ENCODE measurements at places on chromosomes 4 and X.

GRCh38 chrX:104330966-104331365 lies 76.2 kb upstream of the ESX1 start:
- DNase-seq, result no peak

DNA sequence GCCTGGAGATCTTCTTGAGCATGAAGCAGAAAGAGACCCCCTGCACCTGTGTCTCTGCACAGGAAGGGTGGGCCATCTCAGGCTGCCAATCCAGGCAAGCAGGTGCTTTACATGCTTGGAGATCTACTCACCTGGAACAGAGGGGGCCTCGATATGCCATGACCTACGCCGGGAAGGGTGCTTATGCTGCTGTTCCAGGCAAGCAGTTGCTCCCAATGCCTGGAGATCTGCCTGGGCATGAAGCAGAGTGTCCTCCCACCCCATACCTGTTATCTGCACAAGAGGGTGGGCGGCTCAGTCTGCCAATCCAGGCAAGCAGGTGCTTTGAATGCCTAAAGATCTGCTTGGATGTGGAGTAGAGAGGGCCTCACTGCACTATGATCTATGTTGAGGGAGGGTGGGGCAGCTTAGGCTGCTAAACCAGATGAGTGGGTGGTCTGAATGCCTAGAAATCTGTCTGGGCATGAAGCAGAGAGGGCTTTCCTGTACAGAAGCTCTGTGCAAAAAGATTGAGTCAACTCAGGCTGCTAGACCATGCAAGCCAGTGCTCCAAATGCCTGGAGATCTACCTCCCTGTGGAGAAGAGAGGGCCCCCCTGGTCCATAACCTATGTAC lies 104.5 kb upstream of the QRFPR start:
- DNase-seq, result no peak

- DNase-seq, result no peak
Measured at GRCh38 chr4:139329665-139330200, 27.5 kb upstream of the NDUFC1 start.

- no peak for DNase-seq
Measured at GRCh38 chrX:125289209-125289608, 30.5 kb upstream of the TEX13C start.

- no peak for DNase-seq
Measured at GRCh38 chr4:6322761-6323566, 53.3 kb downstream of the WFS1 start.

GRCh38 chrX:54495814-54496516 lies at the start of gene FGD1:
TSS of gene FGD1 (minus strand) at chrX:54496234. CDS start at chrX:54495432, 802 bp downstream.
- peak; percentile 54 for DNase-seq

DNA sequence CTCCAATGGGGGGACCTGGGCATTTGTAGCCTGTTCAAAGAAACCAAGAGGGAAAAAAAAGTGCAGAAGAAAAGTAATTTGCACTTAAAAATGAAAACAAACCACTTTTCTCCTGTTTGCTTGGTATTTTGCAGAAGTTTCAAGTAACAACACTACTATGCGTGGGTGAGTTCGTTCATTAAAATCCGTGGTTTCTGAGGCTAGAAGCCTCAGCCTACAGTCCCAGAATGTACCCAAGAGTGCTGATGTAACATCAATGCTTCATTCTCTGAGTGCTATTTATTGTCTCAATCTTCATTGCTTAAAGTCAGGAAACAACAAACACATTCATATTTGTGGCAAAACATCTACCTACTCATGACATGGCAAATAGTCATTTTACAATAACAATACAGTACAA lies 29.2 kb downstream of the LGI2 start:
- no peak for DNase-seq

- DNase-seq, result no peak
Measured at GRCh38 chr4:107757283-107757682, 37.2 kb upstream of the PAPSS1 start.

- DNase-seq, result no peak
Measured at GRCh38 chrX:68454476-68455150, 21.3 kb upstream of the OPHN1 start.

DNA sequence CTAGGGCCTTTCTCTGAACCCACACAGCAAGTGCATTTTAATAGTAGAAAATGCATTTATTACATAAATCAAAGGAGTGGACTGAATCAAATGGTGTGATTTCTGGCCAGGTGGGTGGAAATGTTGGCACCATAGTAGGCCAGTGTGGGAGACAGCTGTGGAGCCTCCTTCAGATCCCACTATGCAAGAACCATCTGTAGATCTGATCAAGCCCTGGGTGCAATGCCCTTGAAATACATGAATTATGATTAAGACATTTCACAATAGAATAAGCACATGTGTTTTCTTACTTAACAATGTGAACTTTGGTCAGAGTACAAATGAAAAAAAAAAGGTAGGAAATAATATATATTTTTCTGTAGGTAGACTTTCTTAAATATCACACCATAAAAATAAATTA lies 204.3 kb downstream of the PCDH7 start:
- DNase-seq, result no peak

GRCh38 chr4:177251237-177251636 lies 58.4 kb upstream of the NEIL3 start:
- DNase-seq, result no peak

DNA sequence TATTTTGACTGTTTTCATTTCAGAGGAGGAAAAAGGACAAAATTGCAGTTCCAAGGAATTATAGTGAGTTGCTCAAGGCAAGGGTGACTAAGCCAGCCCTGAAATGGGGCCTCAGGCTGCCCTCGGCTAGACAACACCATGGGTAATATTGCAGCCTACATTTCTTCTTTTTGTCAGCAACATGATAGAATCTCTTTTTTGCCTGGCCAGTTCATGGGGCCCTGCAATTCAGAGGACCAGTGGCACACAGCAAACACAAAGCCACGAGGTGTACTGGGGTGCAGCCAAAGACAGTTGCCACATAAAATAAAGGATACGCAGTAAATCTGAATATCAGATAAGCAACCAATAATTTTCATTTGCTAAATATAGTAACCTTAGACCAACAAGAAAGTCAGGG lies 41.8 kb downstream of the RBM47 start:
- no peak for DNase-seq

DNA sequence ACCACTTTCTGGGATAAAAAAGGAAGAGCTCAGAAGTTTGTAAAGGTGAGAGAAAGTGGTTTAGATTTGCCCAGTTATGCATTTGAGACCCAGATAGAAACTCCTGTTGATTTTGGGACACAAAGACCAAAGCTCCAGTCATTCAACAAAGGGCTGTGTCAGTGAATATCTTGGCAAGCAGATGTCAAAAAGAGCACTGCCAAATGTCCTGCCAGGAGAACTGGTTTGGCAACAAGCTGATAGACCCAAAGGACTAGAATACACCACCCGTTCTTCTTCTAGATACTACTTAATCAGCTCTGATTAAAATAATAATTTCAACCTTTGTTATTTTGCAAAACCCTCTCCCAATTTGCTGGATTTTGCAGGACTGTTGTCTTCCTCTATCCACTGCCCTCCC lies 121.4 kb downstream of the NHS start:
- DNase-seq, result no peak

DNA sequence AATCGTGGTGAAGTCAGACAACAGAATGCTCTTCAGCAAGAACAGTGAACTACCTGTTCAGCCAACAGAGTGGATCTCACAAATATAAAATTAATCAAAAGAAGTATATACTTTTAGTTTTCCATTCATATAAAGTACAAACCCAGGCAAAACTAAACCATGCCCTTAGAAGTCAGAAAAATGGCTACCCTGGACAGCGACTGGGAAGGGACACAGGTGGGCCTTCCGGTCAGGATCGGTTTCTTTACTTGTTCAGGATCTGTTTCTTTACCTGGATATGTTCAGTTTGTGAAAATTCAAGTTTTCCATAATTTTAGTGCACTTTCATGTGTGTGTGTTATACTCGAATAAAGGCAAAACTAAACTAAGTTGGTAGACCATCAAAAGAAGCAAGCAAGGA lies 12.4 kb upstream of the GPR173 start:
- no peak for DNase-seq

DNA sequence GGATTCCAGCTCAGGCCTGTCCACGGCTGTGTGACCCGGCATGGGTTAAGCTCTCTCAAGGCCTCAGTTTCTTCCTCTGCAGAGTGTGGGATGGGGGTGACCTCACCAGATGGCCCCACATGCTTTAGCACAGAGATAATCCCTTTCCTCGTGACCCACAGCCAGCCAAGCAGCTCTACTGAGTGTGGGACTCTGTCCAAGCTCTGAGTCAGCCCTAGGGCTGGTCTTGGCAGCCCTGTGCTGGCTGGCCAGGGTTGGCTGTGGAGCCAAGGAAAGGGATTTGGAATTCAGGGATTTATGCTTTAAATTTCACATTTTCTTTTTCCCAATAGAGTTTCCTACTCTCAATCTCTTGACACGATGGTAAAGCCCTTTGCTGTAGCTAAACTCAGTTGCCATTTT lies 19.7 kb upstream of the SPON2 start:
- no peak for DNase-seq

GRCh38 chr4:15366721-15367120 lies 61.1 kb upstream of the C1QTNF7 start:
- DNase-seq, result no peak

DNA sequence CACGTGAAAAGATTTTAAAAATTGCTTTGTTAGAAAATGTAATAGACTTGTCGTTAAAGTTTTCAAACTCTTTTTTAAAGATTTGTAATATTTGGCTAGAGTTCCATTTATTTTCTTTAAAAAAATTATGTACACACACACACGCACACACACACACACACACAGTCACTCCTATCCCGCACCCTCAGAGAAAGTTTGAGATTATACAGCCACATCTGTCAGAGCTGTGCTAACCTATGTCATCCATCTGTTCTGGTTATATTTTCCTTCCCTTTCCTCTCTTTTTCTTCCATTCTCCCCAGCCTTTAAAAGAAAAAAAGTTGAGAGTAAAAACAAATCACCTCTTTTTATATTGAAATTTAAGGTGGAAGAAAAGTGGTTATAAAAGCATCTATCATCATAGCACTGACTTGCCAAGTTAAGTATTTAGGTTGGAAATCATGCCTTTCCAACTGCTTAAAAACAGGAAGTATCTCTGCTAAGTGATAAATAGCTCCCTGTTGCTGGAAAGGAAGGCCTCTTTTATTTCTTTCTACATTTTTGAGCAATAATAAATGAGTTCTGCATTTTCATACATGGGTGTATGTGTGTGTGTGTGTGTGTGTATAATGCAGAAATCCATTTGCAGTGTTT lies 163.3 kb upstream of the SPRY1 start:
- DNase-seq, result no peak

DNA sequence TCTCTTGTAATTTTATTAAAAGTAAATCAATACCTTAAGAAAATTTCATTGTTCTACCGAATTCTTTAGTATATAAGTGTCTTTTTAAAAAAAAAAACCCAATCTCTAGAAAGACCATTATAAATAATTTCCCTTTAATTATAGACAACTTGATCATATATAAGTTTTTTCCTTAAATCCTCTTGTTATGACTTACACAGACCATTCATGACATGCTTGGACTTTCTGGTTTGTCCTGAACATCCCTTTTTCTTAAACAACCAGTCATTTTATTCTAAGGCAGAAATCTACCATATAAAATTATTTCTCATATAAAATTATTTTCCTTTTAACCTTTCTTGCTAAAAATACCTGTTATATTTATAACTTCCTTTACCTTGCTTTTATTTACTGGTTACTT lies 15.4 kb upstream of the FHDC1 start:
- no peak for DNase-seq

GRCh38 chr4:8647094-8647570 lies 54.6 kb downstream of the CPZ start:
- no peak for DNase-seq

- DNase-seq, result no peak
Measured at GRCh38 chrX:145715641-145716138, 101.9 kb upstream of the SLITRK2 start.

- peak; percentile 19 for DNase-seq
Measured at GRCh38 chr4:6986072-6986780, 56.9 kb upstream of the TADA2B start.

DNA sequence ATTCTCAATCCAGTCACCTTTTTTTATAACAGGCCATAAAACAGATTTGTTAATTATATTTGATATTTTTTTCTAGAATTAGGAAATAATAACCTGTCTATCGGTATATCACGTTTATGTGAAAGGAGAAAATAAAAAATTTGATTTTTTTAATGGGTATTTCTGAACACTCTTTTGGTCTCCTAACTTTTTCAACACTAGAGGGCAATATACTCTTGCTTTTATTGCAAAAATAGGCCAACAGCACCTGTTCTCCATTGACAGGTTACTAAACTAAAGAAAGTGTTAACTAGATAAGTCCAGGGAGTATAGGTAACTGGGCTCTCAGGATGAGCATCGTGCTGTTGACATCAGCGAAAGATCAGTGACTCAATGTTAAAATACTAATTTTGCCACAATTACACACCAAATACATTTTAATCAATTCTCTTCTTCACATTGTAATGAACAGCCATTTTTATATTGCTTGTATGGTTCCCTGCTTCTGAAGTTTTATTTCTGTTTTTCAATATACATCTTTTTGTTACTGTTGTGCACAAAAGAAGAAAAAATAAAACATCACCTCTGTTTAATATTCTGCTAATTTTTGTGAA lies 22.8 kb downstream of the NDST4 start:
- DNase-seq, result no peak

DNA sequence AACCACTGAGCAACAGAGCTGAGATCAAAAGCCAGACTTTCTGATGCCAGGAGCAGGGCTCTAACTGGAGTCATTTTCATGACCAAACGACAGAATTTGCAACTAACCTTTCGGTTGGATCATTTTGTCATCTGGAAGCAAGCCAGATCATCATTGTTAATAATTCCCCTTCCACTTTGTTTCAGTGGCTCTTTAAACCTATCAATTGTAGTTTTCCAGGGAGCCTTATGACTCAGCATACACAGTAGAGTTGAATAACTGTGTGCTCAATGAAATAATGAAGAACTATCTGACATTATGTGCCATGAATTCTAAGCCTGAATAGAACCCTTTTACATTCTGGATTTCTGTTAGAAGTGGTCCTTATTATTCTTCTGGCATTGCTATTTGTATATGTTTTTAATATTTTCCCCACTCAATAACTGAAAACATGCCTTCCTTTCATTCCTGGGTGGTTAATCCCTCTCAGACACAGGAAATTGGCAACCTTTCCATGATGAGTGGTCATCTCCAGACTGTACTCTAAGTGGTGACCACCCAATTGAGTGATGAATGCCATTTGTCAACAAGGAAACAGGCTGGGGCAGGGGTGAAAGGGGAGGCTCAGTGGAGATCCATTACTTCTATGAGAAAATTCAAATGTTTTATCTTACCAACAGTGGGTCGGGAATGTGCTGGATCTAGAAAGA lies 431.8 kb downstream of the BCOR start:
- no peak for DNase-seq

DNA sequence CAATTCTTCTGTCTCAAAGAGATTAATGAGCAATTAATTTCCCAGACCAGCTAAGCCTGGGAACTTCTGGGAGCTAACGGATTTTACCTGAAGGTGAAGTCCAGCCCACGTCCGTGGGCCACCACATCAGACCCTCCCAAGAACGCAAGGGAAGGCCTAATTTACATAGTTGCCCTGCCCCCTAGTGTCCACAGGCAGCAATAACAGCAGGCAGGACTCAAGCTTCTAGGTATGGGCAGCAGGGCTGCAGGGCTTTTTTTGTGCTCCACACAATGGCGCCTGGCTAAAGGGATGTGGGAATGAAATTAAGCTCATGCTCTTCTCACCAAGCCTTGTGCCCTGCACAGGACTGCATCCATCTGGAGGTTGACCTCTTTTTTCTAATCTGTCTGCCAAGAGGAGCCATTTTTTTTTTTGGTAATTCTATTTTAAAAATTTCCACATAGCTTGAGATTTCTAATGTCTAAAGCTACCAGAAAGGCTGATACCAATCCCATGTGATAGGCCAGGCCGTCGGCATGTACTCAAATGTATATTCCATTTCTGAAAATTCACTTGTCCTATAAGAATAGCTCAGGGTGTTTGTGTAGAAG lies 111.9 kb upstream of the TMEM164 start:
- peak; percentile 71 for DNase-seq

- DNase-seq, result no peak
Measured at GRCh38 chrX:28205905-28206304, 224.7 kb upstream of the DCAF8L1 start.

Data from natural killer cell (primary cell).